ENCODE measurements at places on chromosomes 6 and 20.

- no peak for DNase-seq
Measured at GRCh38 chr6:71294121-71294523, 5.5 kb downstream of the OGFRL1 start.

- no peak for DNase-seq
Measured at GRCh38 chr6:41759106-41759904, 12.1 kb upstream of the PGC start.

DNA sequence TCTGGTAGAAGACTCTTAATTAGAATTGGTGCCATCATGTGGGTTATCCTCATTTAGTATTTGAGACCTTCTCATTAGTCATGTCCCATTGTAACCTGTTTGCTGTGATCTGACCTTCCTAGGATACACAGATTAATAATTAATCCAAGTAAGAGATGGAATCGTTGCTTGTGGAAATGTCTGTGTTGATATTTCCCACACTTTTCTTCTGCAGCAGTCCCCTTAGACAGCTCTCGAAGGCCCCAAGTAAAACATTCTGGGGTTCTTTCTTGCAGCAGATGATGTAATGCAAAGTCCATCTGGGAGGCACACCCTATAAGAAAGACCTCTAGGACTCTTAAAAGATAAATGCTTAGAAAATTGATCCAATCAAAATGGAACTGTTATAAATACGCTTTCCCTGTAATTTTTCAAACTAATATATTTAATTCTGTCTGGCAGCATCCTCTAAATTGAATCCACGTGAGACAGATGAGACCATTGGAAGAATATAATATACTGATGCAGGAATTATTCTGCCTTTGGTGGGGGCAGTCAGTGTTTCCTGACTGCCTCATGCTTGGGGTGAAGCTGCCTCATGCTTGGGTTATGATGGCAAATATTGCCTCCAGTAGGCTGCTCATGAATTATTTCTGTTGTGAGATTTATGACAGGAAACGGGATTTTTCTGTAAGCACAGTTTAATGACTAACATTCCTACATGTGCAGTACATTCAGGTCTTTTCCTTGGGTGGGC, 54.5 kb upstream of the ARMC2 start:
- no peak for DNase-seq

GRCh38 chr6:117653949-117654348, 21.3 kb upstream of the NUS1 start:
- no peak for DNase-seq

DNA sequence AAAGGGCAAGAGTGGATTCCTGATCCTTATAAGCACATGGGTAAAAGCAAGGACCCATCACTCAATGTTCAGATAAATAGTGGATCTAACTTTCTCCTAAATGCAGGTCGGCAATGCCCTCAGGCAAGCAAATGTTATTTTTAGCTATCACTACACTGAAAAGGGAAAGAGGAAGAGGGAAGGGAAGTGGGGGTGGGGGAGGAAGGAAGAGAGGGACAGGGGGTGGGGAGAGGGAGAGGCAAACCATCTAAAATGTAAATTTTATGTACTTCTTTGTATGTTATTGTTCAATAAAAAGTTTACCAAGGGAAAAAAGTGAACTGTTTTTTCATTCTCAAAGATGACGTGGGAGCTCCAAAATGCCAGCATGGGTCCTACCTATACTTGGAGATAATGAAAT, 44.2 kb downstream of the CHD6 start:
- no peak for DNase-seq

DNA sequence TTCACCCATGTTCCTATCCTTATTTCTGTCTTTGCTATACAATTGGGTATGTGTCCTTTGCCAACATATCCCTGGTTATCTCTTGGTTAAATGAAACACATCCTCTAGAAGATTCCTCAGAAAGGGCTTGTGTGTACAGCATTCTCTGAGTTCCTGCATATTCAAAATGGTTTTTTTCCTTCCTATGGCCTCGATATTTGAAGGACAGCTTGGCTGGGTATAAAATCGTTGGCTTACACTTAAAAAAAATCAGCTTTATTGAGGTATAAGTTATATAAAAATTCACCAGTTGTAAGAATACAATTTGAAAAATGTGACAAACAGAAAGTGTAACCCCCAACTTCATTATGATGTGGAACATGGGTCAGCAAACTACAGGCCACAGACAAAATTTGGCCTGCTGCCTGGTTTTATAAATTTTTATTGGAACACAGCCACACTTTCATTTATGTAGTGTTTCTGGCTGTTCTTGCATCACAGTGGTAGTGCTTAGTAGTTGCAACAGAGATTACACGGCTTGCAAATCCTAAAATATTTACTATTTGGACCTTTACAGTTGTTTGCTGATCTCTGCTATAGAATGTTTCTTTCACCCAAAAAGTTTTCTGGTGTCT, 16.7 kb downstream of the PCMT1 start:
- DNase-seq: no peak

DNA sequence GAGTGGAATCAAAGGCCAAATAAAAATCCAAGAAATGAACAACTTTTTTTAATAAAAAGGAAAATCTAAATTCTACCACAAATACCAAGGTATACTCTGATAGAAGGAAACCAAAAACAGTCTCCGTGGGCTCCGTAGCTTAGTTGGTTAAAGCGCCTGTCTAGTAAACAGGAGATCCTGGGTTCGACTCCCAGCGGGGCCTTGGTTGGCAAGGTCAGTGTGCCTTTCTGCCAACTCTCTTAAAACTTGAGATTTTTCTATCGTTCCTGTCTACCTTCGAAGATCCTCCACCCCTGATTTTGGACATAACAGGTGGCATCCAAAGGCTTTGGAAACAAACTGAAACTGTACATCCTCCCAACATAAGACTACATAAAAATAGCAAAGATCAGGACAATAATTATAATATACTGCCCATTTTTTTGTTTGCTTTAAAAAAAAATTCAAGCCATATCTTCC, 197.9 kb downstream of the TRIM27 start:
- peak; percentile 37 for DNase-seq

- no peak for DNase-seq
Measured at GRCh38 chr6:163750431-163751031, 336.0 kb downstream of the QKI start.

- no peak for DNase-seq
Measured at GRCh38 chr6:147075381-147075780, 128.8 kb upstream of the STXBP5 start.

- DNase-seq: no peak
Measured at GRCh38 chr20:48142516-48142773, 357.2 kb upstream of the SULF2 start.

- no peak for DNase-seq
Measured at GRCh38 chr20:4117158-4117740, 101.9 kb upstream of the RNF24 start.

DNA sequence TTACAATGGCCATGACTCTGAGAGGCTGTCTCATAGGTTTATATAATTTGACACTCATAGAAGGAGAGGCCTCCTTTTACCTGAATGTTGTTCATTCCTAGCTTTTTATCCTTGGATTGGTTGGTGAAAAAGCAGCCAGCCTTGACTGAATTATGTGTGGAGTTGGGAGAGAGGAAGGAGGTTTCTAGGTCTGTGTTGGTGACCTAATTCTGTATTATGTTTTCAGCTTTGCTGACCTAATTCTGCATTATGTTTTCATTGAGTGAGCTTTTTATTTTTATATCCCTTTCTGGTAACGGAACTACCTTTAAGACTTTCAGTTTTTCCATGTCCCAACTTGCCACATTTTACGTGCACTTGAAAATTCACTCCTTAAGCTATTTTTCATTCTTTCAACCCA, 59.1 kb upstream of the RNF144B start:
- no peak for DNase-seq

GRCh38 chr20:25076731-25077609, 5.0 kb downstream of the VSX1 start:
- peak; percentile 43 for DNase-seq

- DNase-seq: no peak
Measured at GRCh38 chr6:109013656-109014305, 80.9 kb downstream of the SESN1 start.

Measured in iPS-NIHi11 (cell line).